ENCODE measurements at places on chromosomes 13 and 19.

DNA sequence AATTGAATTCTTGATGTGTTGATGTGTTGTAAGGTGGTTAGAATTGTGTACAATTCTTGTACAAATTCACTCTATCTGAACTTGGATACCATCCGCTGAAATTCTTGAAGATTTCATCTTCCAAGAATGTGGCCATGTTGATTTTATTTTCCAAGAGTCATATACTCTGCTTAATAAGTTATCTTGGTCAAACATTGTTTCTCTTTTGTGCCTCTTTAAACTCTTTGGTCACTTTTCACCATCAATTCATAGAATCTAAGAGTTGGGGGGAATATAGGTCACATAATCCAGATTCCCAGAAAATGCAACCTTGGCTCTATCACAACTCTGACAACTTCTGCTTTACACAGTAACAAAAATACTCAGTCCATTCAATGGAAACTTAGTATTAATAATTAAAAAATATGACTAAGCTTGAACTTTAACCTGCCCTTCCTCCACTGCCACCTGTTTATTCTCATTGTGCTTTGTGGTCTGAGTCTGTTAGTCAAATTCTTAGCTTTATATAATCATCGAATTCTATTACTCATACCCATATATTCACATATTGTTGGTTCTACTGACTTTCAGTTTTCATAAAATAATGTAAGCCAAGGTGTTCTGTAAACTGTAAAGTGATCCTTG, 373.2 kb downstream of the LMO7 start:
- DNase-seq, result no peak

DNA sequence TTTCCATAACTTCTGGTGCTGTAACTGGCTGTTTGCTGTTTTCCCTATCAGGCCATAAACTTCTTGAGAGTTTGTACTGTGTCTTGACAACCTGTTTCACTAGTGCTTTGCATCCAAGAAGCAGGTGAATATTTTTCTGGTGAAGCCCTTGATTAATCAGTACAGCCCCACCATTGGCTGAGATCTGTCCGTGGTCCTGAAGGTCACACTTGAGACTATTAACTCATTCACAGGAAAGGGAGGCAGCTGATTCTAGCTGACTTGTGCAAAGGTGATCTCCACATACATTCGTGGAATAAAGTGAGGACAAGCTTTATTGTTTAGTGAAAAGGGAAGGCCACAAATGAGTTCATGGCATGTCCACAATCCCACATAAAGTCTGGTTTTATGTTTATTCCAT, 61.4 kb upstream of the ZNF835 start:
- no peak for DNase-seq

DNA sequence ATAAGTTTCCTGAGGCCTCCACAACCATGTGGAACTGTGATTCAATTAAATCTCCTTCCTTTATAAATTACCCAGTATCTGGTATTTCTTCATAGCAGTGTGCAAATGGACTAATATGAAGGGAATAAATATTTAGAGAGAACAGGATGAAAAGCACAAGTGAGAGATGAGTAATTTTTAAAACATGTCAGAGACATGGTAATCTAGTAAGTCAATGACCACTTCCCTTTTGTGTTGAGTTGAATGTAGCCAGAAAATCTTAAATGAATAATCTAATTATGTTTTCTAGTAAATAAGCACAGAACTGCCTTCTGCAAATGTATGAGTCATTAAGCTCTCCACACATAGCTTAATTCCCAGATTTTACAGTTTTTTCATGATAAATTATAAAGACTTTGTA, 524.1 kb upstream of the SLITRK5 start:
- no peak for DNase-seq

GRCh38 chr19:17441241-17442021, 7.0 kb downstream of the TMEM221 start:
- DNase-seq, result no peak

Measured in C1 segment of cervical spinal cord (tissue), 14 donors.